ENCODE measurements at places on chromosomes 3 and 15. TPM values are rescaled to one million over a fixed set of nuclear protein-coding genes. Genes with fewer than 3 reads are reported as not detected.

DNA sequence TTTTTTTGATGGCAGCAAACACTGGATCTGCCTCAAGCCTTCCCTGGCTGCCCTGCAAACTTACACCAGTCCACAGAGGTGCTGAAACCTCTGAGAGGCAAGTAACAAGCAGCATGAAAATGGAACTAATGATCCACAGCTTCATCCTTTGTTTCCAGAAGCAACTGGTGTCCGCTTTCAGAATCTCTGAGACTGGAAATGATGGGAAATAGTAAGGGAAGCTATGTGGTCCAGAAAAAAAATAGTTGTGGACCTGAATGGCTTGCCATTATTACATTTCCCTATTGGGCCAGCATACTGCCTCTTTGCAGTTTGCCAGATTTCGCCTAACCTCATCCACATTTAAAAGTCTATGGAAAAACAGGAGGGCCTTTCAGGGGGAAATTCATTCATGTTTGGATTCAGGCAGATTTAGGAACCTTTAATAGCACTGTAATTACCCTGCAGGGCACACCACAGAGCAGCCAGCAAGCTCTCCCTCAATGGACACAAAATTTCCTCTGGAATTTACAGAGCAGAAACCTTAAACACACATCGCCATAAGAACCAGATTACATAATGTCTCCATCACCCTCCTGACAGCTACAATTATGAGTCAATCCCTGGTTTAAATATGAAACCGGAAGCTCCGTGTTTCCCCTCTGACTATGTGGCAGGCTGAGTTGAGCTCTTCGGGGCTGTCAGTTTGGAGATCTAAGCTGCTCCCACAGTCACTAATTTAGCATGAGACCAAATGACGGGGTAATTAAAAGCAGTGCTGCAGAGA, 134.4 kb downstream of the TMCO5A start:
- H3K4me1 ChIP-seq = peaks cover 31% of the 10 kb centered on the region
- H3K36me3 ChIP-seq = no peaks in the 10 kb centered on the region
- no peak overlapping the region for H3K4me3 ChIP-seq
- no peak overlapping the region for H3K27ac ChIP-seq
- DNase-seq = peak; percentile 67
- H3K27me3 ChIP-seq = peaks cover 82% of the 10 kb centered on the region

Gene ACSBG1
- 0.28 TPM for total RNA-seq

Gene CGNL1
- not detected for total RNA-seq

GRCh38 chr15:61243983-61244593, 15.0 kb upstream of the RORA start:
- no peaks in the 10 kb centered on the region for H3K36me3 ChIP-seq
- H3K4me3 ChIP-seq = no peak overlapping the region
- peaks cover 27% of the 10 kb centered on the region for H3K27me3 ChIP-seq
- H3K27ac ChIP-seq = no peak overlapping the region

Gene MYO5C
- 0.94 TPM for total RNA-seq

GRCh38 chr3:32506466-32506865, 3.8 kb upstream of the CMTM6 start:
- H3K27ac ChIP-seq = no peak overlapping the region
- DNase-seq = no peak
- H3K36me3 ChIP-seq = no peaks in the 10 kb centered on the region

GRCh38 chr3:44712455-44713075, at the start of gene ZNF502:
TSS of gene ZNF502 (plus strand) at chr3:44712660. CDS start at chr3:44720262, 7,602 bp downstream.
- peaks cover 33% of the 10 kb centered on the region for H3K36me3 ChIP-seq
- DNase-seq = peak; percentile 62
- peak within 1 kb of the TSS; percentile 76 for H3K4me3 ChIP-seq
- H3K27me3 ChIP-seq = peaks cover 7% of the 10 kb centered on the region
- H3K27ac ChIP-seq = peak within 1 kb of the TSS; percentile 60

DNA sequence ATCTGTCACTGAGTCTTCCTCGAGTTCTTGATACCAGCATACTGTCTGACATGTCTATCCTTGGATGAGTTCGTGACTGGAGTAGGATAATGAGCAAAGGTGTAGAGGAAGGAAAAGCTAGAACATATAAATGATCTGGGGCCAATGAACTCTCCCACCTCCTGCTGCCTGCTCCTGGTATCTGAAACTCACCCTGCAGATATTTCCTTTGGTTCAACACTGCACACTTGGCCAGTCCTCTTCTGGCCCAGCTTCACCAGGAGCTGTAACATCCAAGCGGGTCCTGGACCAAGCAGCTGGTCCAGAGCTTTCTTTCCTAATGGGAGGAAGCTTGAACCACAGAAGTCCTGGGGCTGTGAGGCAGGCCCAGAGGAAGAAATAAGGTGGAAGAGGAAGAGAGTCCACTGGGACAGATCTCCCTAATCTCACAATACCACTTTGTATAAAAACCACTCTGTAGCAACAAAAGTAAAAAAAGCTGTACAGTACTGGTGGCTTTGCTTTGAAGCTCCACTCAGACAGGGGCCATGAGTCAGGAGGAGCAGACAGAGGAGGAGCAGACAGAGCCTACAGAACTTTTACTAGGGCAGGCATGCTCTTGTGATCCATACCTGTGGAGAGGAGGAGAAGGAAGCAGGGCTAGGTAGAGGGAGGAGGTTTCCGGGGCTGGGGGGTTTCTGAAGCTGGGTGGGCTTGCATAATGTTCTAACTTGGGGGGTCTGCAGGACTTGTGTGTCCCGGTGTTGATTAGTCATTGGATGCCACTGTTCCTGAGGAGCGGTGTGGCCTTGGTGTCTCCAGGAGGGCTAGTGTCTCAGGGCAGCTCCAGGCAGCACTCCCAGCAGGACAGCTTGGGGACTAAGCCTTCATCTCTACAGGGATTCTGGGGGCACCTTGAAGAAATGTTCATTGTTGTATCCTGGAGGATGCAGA, 166.9 kb downstream of the ABHD5 start:
- H3K27ac ChIP-seq = no peak overlapping the region
- no peak for DNase-seq
- peaks cover 48% of the 10 kb centered on the region for H3K27me3 ChIP-seq

DNA sequence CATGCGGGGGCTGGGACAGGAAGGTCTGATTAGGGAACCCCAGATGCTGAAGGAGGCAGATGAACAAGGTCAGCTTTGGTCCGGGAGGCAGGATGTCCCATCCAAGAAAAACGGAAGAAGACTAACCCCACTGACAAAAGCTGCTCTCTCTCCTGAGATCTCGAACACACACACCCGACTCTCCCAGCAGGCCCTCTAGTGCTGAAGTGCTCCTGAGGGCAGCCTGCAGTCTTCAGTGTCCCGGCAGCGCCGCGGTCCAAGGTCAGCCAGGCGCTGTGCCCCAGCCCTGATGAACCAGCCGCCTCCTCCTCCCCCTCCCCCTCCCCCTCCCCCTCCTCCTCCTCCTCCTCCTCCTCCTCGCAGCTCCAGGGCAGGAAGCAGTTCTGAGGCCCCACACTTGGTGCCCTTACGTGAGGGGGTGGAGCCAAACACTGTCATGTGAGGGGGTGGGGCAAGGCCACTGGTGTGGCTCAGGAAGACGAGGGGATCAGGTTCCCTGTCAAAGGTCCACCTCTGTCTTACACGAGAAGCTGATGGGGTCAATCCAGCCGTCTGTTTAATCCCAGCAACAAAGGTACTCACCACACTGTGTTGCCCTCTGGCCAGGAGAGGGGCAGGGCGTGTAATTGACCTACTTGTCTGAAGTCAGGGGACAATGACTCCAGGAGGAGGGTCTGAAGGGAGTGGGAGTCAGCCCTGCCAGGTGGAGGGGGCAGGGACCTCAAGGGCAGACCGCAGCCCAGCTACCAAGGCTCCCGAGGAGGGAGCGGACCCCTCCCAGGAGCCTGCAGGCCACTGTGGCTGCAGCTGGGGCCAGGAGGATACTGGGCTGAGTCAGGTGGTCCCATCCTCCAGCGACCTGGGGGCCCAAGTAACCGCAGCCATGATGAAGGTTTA, 34.3 kb downstream of the PRR23E start:
- no peak overlapping the region for H3K27ac ChIP-seq
- H3K36me3 ChIP-seq = peaks cover 3% of the 10 kb centered on the region
- peaks cover 24% of the 10 kb centered on the region for H3K27me3 ChIP-seq
- no peak for DNase-seq

Gene CAND2
- 0.09 TPM for total RNA-seq

DNA sequence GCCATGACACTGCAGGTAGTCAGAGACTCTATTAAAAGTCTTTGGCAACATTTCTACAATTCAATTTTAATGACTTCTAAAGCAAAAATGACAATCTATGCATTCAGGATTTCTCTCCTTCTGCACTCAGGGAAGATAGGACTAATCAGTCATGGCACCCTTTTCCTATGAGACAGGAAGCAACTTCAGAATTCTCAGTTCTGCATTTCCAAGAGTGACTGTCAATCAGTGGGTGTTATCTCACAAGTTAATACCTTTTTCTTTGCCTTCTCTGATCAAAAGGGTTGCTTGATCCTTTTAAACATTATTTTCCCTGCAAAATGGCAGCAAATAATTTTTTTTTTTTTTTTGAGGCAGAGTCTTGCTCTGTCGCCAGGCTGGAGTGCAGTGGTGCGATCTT, 7.8 kb upstream of the ICE2 start:
- H3K36me3 ChIP-seq = peaks cover 8% of the 10 kb centered on the region
- no peak overlapping the region for H3K27ac ChIP-seq
- H3K4me3 ChIP-seq = no peak overlapping the region
- no peak for DNase-seq
- peaks cover 10% of the 10 kb centered on the region for H3K4me1 ChIP-seq
- no peaks in the 10 kb centered on the region for H3K27me3 ChIP-seq

Gene HEMK1
- total RNA-seq = 61.3 TPM

DNA sequence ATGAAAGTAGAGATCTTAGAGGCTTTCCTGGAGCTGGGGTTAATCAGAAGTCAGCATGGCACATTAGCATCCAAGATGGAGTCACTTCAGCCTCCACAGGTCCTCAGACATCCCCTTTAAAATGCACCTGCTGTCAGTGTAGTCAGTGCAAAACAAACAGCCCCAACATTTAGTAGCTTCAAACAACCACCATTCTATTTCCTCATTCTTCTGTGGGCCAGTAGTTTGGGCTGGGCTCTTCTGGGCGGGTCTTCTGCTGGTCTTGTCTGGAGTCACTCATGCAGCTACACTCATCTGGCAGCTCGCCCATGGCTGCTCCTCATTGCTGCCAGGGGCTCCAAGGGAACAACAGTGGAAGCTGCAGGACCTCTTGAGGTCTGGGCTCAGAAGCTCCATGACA, 99.9 kb downstream of the TLE3 start:
- H3K4me1 ChIP-seq = no peaks in the 10 kb centered on the region
- H3K27ac ChIP-seq = no peak overlapping the region
- no peak for DNase-seq
- H3K27me3 ChIP-seq = peaks cover 18% of the 10 kb centered on the region

Gene ITPR1
- total RNA-seq = 109 TPM

Gene WDR76
- total RNA-seq = 91.1 TPM

GRCh38 chr15:65619626-65620290, 2.0 kb upstream of the SLC24A1 start:
- no peak overlapping the region for H3K27ac ChIP-seq
- H3K27me3 ChIP-seq = peaks cover 3% of the 10 kb centered on the region
- DNase-seq = no peak
- peaks cover 3% of the 10 kb centered on the region for H3K4me1 ChIP-seq

- peak overlapping the region; percentile 76 for H3K4me3 ChIP-seq
- no peak for DNase-seq
- H3K36me3 ChIP-seq = peaks cover 7% of the 10 kb centered on the region
- H3K27ac ChIP-seq = peak overlapping the region; percentile 89
These were observed 54.5 kb downstream of the ZMAT3 start for GRCh38 chr3:179016979-179017670.

Gene LTK
- total RNA-seq = 0.30 TPM

DNA sequence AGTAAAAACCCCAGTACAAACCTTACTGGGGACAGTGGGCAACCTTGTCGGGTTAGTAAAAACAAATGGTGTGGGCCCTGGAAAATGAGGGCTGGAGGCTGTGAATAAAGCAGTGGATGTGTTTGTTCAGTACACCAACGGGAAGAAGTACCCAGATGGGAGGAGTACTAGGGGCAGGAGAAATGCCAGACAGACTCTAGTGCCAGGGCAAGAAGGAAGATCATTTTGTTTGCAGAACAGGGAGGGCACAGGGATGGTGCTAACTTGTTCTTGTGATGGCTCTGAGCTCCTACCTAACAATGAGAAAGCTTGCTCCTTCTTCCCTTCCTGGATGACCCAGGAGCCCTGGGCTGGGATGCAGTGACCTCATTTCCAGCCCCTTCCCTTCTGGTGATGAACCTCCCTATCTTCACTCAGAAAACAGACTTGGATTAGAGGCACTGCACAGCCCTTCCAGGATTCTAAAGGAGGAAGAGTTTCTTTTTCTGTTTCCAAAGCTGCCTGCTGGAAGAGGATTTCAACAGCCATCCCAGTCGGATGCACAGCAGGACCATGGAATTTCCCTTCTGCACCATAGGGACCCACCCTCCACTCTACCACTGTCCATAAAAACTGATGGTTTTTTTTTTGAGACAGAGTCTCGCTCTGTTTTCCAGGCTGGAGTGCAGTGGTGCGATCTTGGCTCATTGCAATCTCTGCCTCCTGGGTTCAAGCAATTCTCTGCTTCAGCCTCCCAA, 6.1 kb downstream of the RASSF1 start:
- H3K36me3 ChIP-seq = peaks cover 80% of the 10 kb centered on the region
- H3K4me3 ChIP-seq = peak overlapping the region; percentile 44
- H3K27me3 ChIP-seq = no peaks in the 10 kb centered on the region
- peak overlapping the region; percentile 85 for H3K27ac ChIP-seq
- DNase-seq = no peak

- H3K4me3 ChIP-seq = no peak overlapping the region
- no peaks in the 10 kb centered on the region for H3K27me3 ChIP-seq
- no peaks in the 10 kb centered on the region for H3K4me1 ChIP-seq
- no peaks in the 10 kb centered on the region for H3K36me3 ChIP-seq
- no peak for DNase-seq
These were observed 154.1 kb upstream of the GRM7 start for GRCh38 chr3:6706777-6707176.

DNA sequence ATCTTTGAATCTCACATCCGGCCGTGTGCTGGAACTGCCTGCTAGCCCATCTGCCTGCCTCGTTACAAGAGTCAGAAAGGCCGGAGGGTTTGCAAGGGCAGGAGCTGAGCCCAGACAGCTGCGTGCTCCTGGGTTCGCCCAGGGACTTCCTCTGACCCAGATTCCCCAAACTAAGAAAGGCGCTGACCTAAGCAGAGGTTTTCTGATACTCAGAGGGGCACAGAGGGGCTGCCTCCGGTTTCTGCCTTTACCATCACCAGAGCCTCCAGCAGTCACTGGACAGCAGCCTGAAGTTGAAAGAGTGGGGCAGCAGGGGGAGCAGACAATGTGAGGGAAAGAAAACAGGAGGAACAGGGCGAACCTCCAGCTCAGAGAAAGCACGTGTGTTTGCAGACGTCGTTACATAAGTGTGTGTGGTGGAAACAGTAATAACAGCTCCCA, 33.4 kb upstream of the RAD18 start:
- peaks cover 9% of the 10 kb centered on the region for H3K27me3 ChIP-seq
- no peaks in the 10 kb centered on the region for H3K36me3 ChIP-seq
- H3K4me3 ChIP-seq = no peak overlapping the region
- no peaks in the 10 kb centered on the region for H3K4me1 ChIP-seq
- no peak overlapping the region for H3K27ac ChIP-seq

GRCh38 chr15:34799149-34800101, 4.1 kb upstream of the ACTC1 start:
- H3K4me1 ChIP-seq = no peaks in the 10 kb centered on the region
- H3K27me3 ChIP-seq = peaks cover 54% of the 10 kb centered on the region
- H3K4me3 ChIP-seq = no peak overlapping the region

Gene CLDN18
- not detected for total RNA-seq

GRCh38 chr3:195908694-195909581, 587 bp upstream of the TNK2 start:
- peak; percentile 55 for DNase-seq
- H3K36me3 ChIP-seq = peaks cover 23% of the 10 kb centered on the region
- H3K27ac ChIP-seq = peak overlapping the region; percentile 100

Gene GABRG3
- total RNA-seq = not detected
